ENCODE measurements at places on chromosomes 1 and 21. TPM values are rescaled to one million over a fixed set of nuclear protein-coding genes. Genes with fewer than 3 reads are reported as not detected.
A peak's percentile ranks its signal among the peaks of the same experiment; 100 is the strongest.

The NUP210L gene
- total RNA-seq: not detected

The HUNK gene
- 0.20 TPM for total RNA-seq

The CNN3 gene
- total RNA-seq: 169 TPM

- no peak for DNase-seq
These were observed 53.7 kb downstream of the ZBTB8A start for GRCh38 chr1:32592943-32593342.

DNA sequence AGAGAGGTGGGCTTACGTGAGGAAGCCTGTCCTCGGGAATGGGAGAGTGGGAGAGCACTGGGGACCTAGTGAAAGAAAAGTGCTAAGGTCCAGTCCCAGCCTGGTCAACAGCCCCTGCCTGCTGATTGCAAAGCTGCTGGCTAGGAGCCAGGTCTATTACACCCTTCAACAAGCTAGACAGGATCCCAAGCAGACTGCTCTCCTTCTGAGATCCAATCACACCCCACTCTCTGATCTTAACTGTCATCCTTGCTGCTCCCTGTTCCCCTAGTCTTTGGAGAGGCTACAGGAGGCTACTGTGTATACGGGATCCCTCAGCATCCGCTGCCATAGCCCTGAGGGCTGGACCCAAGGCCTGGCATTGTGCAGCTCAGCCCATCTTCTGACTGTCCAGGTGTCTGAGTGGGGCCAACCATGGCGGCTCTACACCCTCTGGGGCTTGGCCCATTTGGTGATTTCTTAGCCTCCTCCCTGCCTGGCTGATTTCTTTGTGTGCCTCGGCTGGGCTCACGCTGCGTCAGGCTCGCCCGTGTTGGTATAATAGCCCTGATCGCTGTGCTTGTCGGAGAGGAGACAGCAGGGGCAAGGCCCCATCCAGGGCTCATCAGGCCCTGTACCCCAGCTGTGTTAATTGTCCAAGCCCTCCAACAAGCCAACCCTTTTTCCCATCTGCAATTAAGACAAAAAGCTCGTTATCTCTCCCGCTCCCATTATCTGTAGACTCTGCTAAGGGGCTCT, 43.9 kb downstream of the NAV1 start:
- DNase-seq: no peak

GRCh38 chr1:61337441-61337951, 255.1 kb downstream of the NFIA start:
- no peak for DNase-seq

The LHX4 gene
- not detected for total RNA-seq

DNA sequence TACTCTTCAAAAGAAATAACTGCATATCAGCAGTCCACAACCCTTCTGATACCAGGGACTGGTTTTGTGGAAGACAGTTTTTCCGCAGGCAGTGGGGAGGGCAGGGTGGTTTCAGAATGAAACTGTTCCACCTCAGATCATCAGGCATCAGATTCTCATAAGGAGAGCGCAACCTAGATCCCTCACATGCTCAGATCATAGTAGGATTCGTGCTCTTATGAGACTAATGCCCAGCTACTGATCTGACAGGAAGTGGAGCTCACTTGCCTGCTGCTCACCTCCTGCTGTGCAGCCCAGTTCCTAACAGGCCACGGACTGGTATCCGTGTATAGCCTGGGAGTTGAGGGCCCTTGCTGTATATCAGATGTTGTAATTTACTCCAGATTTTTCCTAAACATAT, 11.5 kb downstream of the RO60 start:
- DNase-seq: peak; percentile 17

The TENT5C gene
- 6.4 TPM for total RNA-seq

- DNase-seq: no peak
These were observed 472.0 kb downstream of the SMYD3 start for GRCh38 chr1:246035060-246035541.

The NTNG1 gene
- not detected for total RNA-seq

DNA sequence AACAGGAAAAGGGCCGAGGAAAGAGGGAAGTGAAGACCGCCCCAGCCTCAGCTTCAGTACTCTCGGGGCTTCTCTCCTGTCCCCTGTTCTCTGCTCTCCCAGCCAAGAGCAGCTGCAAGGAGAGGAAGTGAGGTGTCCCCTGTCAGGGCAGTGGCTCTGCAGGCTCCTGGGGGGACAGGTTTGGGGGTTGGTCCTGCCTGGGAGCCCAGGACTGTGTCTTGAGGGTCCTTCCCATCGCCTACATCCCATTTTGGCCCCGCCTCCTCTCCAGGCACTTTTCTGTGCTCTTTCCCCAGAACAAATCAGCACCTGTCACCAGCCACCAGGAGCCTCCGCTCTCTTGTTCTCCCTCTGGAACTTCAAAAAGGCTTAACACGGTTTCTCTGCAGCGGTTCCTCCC, 82.6 kb downstream of the VWA5B1 start:
- DNase-seq: no peak

The TCEA3 gene
- total RNA-seq: not detected

DNA sequence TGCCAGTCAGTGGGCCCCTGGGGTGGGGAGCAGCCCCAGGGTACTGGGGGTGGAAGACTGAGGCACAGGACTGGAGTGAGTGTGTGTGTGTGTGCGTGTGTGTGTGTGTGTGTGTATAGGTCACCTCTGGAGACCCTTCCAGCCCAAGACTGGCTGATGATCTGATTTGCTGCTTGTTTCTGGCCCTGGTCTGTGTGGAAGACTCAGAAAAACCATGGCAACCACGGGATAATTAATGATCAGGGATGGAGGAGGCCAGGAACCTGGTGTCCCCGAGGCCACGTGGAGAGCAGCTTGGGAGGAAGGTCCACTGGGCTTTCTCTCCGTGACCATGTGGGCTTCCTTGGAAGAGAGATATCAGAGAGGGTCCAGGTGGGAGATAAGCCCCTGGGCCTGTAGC, 4.8 kb upstream of the ACTL8 start:
- no peak for DNase-seq

The DDAH1 gene
- total RNA-seq: 18.2 TPM

The SELENBP1 gene
- total RNA-seq: 10.2 TPM

GRCh38 chr1:156347331-156347730, 9.0 kb downstream of the TSACC start:
- no peak for DNase-seq

The KCNT2 gene
- 0.94 TPM for total RNA-seq

DNA sequence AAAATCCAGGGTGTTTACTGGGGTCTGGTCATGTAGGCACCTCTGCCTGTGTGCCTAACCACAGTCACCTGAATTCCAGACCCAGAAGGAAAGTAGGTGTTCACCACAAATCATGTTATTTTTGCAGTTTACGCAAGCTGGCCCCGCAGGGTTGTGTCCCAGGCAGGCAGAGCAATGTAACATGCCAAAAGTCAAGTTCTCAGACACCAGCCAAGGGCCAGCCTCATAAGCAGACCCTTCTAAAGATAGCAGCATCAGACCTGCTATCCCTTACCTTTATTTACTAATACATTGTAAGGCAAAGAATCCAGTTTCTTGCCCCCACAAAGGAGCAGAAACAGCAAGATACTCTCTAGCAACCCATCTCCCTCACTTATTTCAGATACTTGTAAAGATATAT, 83.0 kb downstream of the GPR161 start:
- no peak for DNase-seq

DNA sequence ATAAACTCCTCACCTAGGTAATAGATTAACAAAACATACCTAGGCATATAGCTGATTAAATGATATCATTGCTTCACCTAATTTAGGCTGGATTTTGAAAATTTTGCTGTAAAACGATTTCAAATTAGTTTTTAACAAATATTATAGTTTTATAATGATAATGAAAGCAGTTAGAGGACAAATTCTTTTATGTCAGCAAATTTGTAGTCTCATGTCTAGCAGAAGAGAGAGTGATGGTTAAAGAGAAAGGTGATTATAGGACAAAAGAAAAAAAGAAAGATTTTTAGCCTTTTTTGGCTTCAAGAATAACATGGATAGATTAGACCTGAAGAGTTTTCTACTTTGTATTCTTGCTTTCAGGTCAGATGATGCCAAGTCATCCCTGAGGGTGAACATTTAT, 3.6 kb upstream of the DPH5 start:
- DNase-seq: no peak

GRCh38 chr1:36123356-36123755, 1.7 kb downstream of the COL8A2 start:
- no peak for DNase-seq

The DPYD gene
- total RNA-seq: 30.3 TPM

- DNase-seq: peak; percentile 83
These were observed at the start of gene SIM2 for GRCh38 chr21:36698981-36699545. TSS of gene SIM2 (plus strand) at chr21:36699115. CDS start at chr21:36699747, 632 bp downstream.
